ENCODE measurements at places on chromosomes 1 and 21.

DNA sequence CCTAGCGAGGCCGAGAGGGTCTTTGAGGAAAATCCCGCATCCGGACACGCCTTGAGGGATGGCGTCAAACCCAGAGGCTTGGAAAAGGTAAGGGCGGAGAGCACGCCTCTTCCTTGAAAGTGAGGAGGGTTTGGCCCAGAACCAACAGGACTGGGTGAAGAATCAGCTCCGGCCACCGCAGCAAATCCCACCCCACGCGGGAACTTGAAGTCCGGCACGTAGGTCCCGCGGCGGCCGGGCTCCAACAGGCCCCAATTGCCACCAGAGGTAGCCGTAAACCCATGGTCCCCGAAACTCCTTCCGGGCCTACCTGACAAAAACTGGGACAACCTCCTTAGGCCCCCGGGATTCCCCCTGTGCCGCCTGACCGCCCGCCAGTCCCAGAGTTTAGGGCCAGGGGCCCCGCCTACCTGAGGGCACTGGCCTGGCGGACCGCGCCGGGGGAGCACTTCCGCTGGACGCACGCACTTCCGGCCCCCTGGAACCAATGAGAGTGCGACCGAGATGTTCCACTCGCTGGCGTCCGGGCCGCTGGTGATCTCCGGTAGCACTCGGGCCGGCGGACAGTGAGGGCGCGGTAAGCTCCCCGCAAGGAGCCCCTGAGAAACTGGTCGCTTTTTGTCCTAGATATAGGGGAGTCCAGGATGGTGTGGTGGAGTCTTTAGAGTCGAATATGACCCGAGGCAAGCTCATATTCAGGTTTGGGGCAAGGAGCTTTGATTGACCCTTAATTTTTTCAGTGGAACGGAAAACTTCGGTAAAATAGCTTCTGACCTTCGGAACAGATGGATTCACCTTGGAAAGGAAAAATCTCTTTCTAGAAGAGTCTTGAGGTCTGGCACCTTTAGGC, at the start of the genes LZIC and NMNAT1:
Gene LZIC, minus strand, starts transcription at position 453 of the 850 bp plus-strand sequence. CDS start 6,772 bp downstream, outside the sequence.
Gene NMNAT1, plus strand, starts transcription at position 537 of the 850 bp plus-strand sequence. CDS start 28,599 bp downstream, outside the sequence.
- DNase-seq: peak; percentile 90

DNA sequence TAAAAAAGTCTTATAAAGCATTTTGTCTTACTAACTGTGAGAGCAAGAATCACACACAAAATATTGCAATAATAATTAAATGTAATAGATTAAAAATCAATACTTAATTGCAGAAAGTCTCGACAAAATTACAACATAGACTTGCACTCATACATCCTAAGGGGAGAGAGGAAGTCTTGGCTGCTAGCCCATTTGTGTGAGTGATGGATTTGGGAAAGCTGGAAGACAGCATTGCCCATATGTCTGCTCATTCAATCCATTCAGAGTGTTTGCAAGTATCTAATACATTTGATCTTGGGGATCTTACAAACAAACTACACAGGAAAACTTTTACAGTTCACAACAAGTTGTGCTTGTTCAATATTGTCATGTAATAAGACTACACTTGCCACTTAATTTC, 140.5 kb downstream of the COL11A1 start:
- no peak for DNase-seq

GRCh38 chr1:218165701-218166114, 119.4 kb upstream of the RRP15 start:
- no peak for DNase-seq

GRCh38 chr1:3731583-3732433, 20.4 kb upstream of the CCDC27 start:
- no peak for DNase-seq

- DNase-seq: no peak
Observed at GRCh38 chr1:228018961-228019721, 12.3 kb downstream of the WNT3A start.

DNA sequence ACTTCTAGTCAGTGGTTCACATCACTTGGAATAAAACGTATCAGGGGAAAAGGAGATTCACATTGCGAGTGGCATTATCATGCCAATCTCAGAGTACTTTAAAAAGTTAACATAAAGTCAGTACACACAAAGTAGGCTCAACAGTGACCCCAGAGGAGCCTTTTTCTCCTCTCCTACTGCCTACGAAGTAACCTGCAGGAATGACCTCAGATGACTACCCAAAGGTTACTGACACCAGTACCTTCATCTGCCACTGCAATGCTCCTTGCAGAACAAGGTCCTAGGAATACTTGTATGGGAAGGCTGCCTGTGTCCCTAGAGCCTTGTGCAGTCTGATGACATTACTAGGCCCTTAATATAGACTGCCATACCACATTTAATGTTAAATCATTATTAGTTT, 389.8 kb upstream of the LYPLAL1 start:
- DNase-seq: no peak

DNA sequence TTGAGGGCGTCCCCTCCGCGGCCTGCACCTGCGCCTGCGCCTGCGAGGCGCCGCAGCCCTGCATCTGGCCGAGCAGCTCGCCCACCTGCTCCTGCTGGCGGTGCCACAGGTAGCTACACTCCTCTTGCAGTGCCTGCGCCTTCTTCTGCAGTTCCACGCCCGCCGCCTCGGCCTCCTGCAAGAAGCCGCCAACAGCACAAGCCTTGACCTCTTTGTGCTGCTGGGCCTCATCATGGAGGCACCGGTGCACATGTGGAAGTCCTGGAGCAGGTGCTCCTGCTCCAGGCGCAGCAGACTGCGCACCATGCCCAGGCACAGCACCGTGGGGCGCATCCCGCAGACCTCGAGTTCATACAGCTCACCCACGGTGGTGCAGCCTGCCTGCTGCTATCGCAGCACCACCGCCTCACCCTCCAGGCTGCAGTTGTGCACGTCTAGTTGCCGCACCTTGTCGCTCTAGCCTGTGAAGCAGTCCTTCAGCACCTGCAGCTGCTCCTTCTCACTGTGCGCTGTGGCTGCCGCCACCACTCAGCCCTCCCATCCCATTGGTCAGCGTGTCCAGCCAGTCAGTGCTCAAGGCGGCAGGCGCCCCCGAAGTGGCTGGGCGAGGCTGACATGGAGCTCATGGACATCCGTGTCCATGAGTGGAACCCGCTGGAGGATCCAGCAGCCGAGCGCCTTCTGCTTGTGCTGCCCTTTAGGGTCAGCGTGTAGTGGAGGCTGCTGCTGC, 12.2 kb upstream of the CD2 start:
- no peak for DNase-seq

- DNase-seq: no peak
Observed at GRCh38 chr1:216542741-216543140, 119.5 kb upstream of the USH2A start.

- DNase-seq: no peak
Observed at GRCh38 chr1:170305777-170306512, 160.2 kb downstream of the NTMT2 start.

- peak; percentile 97 for DNase-seq
Observed at GRCh38 chr1:8878698-8879463, 395 bp upstream of the ENO1 start.

DNA sequence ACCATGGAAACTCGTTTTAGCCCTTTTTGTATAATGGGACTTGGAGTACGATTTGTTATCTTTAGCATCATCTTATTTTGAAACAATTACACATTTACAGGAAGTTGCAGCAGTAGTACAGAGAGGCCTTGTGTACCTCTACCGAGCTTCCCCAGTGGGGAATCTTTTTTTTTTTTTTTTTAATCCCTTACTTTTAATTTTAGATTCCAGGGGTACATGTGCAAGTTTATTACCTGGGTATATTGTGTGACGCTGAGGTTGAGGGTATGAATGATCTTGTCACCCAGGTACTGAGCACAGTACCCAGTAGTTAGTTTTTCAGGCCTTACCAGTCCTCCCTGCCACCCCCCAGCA, 45.9 kb downstream of the HHAT start:
- DNase-seq: no peak

DNA sequence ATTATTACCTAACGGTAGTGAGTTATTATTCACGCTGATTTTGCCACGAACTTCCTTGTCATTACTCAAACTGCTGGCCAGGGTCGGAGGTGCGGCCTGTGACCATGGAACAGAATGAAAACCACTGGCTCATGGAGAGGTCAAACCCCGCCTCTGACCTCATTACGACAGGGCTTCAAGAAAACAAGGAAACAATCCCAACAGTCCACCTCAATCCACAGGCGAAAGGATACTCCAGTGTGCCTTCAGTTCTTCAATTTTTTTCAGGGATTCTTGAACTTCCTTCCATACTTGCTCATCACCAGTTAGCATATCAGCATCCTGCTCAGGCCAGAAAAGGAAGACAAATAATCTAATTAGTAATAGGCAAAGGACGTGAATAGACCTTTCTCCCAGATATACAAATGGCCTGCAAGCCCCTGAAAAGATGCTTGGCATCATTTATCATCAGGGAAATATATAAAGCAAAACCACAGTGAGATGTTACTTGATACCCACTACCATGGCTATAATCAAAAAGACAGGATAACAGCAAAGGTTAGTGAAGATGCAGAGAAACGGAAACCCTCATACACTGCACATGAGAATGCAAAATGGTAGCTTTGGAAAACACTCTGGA, 643.4 kb downstream of the SMYD3 start:
- DNase-seq: no peak

DNA sequence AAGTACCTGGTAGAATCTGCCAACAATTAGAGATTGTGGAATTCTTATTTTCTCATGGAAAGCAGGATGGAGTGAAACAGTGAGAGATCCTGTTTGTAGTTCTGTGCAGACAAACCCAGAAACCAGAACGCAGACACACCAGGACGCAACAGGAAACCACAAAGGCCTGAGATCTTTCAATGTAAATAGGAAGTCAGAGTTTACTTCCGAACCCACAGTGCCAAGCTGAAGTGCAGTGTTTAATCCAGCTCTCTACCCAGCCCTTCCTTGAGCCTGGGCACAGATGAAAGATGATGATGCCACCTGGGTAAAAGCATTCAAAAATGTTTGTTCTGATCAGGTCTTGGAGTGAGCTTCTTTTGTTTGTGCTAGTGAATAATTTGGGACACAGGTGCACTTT, 244.2 kb upstream of the HOOK1 start:
- no peak for DNase-seq

DNA sequence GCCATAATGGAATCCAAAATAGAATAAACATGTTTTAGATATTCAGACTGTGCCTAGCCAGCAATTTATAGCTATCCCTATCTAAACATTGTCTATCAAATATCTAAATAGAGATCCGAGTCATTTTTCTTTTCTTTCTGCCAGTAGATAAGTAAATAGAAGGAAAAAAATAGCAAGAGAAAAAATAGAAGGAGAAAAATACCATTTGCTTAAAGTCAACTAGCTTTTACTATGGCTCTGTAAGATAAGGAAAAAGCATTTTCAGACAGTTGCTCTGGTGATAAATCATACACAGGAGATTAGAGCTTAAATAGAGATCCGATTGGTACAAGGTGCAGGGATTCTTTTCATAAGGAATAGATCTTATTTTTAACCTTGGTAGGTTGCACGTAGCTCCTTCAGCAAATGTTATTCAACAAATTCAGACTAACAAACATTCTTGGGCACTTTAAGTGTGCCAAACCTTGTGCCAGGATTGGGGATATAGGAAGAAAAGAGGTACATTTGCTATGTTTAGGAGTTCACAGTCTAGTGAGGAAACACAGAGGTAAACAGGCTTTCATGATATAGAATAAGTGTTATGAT, 70.1 kb upstream of the CCDC190 start:
- DNase-seq: no peak

- no peak for DNase-seq
Observed at GRCh38 chr1:205171369-205171768, 40.1 kb downstream of the DSTYK start.

DNA sequence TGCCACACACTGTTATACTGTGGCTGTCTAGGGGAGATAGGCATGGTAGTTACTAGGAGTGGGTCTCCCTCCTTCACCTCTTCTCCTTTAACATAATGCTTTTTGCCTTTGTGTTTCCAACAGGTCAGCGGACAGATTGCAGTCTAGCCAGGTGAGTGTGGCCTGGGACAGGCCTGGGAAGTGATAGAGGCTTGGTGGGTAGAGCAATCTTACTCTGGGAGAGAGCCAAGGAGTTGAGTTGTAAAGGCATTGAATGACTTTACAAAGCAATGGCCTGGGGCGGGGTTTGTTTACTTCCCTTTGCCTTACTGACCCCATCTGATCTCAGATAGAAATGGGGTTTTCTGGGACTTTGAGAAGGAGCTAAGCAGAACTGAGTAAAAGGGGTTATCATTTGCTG, 51.0 kb upstream of the IKBKE start:
- no peak for DNase-seq

All from NCI-H526 (cell line).